K562 (cell line): ENCODE measurements at places on chromosomes 3 and 15. TPM values are rescaled to one million over a fixed set of nuclear protein-coding genes. Genes with fewer than 3 reads are reported as not detected.

DNA sequence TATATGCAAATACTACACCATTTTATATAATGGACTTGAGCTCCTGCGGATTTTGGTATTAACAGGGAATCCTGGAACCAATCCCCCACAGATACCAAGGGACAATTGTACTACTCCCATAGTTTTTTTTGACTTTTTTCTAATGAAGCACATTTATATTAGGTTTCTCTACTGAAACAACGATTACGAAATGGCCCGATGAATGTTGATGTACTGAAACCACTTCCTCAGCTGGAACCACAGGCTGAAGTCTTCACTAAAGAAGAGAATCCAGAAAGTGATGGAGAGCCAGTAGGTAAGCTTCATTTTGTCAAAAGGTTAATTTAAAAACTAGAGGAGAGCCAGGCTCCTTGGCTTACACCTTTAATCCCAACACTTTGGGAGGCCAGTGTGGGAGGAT is 121.5 kb upstream of the LRRFIP2 start:
- peaks cover 91% of the 10 kb centered on the region for H3K36me3 ChIP-seq
- no peak for DNase-seq
- H3K4me1 ChIP-seq = no peaks in the 10 kb centered on the region
- no peaks in the 10 kb centered on the region for H3K27me3 ChIP-seq
- no peak overlapping the region for H3K27ac ChIP-seq
- H3K4me3 ChIP-seq = no peak overlapping the region

DNA sequence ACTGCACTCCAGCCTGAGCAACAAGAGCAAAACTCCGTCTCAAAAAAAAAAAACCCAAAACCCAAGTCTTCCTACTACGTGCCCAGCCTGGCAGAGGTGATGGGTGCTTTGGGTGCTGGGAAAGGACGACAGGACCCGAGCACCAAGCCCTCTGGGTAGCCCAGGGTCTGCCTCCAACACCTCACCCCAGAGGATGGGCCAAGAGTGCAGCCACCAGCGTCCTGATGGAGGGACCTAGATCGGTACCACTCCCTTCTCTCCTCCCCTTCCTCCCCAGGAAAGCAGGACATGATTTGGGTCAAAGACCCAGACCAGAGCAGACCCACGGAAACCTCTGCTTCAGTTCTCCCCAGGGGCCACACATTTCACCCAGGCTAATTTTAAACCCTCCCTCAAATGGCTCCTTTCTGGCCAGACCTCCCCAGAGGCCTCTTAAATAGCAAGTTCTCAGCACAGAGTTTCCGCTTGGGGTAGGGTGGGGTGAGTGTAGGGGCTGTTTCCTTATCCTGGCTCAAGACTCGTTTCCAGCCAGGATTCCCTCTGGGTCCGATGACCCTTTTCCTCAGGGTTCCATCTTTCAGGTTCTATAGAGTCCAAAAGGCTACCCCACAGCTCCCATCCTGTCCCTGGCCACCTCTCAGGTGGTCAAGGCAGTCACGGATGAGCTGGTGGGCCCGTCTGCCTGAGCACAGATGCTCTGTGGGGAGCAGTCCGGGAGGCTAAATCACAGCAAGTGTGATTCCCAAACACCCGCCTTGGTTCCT is 20.5 kb downstream of the RBPMS2 start:
- H3K27ac ChIP-seq = no peak overlapping the region
- no peak for DNase-seq
- no peak overlapping the region for H3K4me3 ChIP-seq
- no peaks in the 10 kb centered on the region; the same call in 2 of the 3 replicates for H3K4me1 ChIP-seq

DNA sequence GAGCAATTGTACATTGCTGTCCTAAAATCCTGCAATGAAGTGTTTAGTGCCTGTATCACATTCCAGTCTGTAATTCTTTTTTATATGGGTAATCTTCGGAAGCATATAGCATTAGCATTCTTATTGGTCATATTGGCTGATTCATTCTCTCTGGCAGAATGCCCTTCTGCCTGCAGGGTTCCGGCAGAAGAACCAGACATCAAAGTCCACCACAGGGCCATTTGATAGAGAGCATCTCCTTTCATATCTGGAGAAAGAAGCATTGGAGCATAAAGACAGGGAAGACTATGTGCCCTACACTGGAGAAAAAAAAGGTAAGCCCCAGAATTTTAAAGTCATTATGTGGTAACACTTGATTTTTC is 39.6 kb downstream of the TMOD3 start:
- peaks cover 67% of the 10 kb centered on the region; the same call in 2 of the 3 replicates for H3K36me3 ChIP-seq
- no peak overlapping the region for H3K27ac ChIP-seq
- no peak overlapping the region for H3K4me3 ChIP-seq
- no peaks in the 10 kb centered on the region; the same call in 1 of the 2 replicates for H3K4me1 ChIP-seq

DNA sequence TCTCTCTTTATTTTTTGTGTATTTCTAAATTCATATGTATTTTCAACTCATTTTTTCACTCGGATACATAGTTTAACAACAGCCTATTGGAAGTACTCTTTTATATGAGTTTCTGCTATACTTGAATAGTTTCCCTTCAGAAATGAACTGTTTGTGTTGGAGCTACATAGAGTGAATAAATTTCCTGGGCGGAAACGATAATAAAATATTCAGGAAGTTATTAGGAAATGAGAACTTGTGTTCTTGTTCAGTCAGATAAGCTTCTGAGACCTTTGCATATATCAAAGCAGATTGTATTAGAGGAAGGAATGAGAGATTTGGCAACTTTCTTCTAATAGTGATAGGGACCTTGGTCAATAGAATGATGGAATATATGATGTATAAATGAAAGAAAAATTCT is 27.3 kb downstream of the NEO1 start:
- H3K36me3 ChIP-seq = no peaks in the 10 kb centered on the region
- H3K4me1 ChIP-seq = no peaks in the 10 kb centered on the region
- DNase-seq = no peak
- H3K4me3 ChIP-seq = no peak overlapping the region

GRCh38 chr3:52752045-52752660 is 18.6 kb downstream of the NEK4 start:
- H3K4me1 ChIP-seq = no peaks in the 10 kb centered on the region
- DNase-seq = no peak
- peaks cover 53% of the 10 kb centered on the region; the same call in 2 of the 3 replicates for H3K36me3 ChIP-seq
- no peak overlapping the region for H3K4me3 ChIP-seq

SERPINI2 gene
- 0.13 TPM in 1 of 2 replicates, not detected in the other for total RNA-seq

FAM107A gene
- total RNA-seq = 0.07 TPM in 1 of 2 replicates, not detected in the other
